ENCODE measurements at places on chromosomes 4 and X. TPM values are rescaled to one million over a fixed set of nuclear protein-coding genes. Genes with fewer than 3 reads are reported as not detected.

GSX2 gene
- not detected for total RNA-seq

DNA sequence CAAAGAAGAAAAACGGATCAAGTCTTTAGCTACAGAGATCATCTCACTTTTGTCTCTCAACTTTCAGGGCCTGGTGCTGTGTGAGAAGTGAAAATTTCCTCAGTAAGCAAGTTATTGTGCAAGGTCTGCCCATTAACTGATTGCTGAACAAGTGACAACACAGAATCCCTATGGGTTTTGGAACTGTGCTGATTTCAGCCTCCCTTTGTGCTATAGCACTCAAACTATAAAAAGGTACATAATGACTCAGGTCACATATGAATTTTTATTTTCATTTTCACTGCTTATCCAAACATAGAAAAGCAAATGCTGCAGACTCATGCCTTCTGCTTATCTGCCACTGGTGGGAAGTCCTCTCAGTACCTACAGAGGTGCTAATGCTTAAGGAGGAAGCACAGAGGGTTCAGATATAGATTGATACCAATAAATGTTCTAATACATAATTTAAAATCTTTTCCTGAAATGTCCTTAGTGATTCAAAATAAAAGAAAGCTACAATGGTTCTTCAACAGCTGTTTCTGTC is 576.2 kb upstream of the CT83 start:
- no peak for DNase-seq

GRCh38 chr4:174789657-174790056 is 39.4 kb downstream of the GLRA3 start:
- no peak for DNase-seq

DNA sequence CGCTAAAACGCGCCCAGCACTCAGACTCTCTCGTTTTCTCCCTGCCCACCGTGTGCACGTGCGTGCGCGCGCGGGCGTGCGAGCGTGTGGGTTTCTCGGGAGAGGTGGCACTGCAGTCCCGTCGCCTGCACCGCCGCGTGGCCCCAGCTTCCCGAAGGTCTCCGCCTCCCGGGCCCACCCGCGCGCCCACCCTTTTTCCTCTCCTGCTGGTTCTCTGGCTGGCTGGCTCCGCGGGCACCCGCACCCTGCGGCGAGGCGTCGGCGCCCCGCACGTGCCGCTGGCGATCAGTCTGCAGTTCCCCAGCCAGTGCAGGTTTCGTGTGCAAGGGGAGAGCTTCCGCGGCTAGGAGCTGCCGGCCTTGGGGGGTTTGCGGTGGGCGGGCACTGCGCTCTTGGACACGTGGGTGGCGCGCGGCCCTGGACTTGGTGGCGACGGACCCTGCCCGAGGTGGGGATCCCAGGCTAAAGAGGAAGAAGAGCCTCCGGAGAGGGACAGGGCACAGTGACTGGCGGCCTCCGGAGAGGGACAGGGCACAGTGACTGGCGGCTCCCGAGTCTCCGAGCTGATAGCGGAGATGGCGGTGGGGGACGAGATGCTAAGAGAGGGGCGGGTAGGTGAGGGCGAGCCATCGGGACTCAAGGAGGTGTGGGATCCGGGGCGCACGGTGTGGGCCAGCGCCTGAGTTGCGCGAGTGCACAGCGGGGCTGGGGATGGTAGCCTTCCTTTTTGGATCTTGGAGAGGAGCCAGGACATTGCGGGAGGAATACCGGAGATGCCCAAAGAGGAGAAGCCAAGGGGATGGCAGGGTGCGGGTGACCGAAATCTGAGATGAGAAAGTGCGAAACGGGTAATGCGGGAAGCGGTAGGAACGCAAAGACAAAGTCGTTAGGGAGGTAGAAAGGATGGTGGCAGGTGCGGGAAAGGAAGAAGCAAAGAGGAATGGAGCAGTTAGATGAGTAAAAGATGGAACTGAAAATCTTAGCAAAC is at the start of gene FAM184B:
TSS of gene FAM184B (minus strand) at position 322 of the 988 bp plus-strand sequence. CDS start 322 bp downstream, outside the sequence.
- DNase-seq, result no peak

DNA sequence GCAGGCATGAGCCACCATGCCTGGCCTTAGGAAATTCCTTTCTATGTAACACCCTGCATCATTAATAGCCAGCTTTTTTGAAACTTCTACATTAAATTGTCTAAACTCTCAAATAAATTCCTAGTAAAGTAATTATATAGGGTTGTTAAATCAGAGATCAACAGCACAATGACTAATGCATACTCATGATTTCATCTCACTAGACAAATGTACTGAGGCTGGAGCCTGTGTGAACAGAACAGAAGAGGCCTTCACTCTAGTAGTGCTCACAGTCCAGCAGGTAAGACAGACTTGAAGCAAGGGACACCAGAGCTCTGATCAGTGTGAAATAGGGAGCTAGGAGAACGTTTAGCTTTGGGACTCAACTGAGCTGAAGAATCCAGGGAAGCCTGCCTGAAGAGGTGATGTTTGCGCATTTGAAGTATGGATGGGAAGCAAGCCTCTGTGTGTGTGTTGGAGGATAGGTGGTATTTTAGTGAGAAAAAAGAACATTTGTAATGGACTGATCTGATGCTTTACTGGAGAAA is 3.9 kb downstream of the ZFP42 start:
- no peak for DNase-seq

GRCh38 chrX:39619182-39620009 is 478.4 kb downstream of the BCOR start:
- DNase-seq, result no peak

ADRA2C gene
- not detected for total RNA-seq

DNA sequence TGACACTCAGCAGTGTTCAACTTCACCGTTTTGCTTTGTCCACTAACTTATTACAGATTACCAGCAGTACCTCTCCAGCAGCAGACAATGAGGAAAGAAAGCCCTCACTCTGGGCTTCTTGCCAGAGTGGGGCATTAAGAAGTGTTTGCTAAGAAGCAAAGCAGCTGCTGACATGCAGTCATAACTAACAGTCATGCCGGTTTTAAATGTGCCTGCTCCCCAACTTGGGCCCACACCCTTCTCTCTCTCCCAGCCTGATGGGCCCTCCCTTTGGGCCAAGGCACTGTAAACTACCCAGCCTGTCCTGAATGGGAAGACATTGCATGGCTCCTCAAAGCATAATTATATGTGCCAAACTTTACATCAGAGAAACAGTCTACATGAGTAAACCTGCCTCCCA is 54.6 kb upstream of the HHIP start:
- no peak for DNase-seq

CFP gene
- total RNA-seq, result 44.8 TPM

MCUB gene
- total RNA-seq, result 177 TPM

GRCh38 chr4:76733068-76733771 is 164.7 kb downstream of the SOWAHB start:
- no peak for DNase-seq

DNA sequence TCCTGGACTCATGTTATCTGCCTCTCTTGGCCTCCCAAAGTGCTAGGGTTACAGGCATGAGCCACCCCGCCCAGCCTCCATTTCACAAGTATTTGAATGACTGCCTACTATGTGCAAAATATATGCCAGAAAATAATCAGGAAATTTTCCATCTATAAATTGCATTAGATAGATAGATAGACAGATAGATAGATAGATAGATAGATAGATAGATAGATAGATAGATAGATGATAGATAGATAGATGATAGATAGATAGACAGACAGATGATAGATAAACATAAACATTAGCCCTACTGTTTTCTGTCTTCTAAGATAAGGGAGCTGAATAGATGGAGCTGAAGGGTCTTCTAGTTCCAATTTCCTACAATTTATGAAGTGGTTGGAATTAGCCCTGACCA is 87.4 kb upstream of the TRIM2 start:
- no peak for DNase-seq

DNA sequence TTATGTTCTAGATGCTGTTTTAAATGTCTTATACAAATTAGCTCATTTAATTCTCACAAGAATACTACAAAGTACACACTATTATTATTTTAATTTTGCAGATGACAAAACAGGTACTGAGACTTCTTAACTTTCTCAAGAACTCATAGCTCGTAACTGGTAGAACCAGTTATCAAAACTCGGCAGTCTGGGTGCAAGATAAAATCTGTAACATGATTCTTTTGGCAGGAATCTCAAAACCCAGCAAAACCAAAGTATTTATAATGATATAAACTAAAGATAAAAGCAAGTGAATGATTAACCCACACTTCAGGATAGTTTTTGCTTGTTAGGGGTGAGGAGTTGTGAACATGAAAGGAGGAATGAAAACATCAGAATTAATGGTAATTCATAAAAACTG is 27.6 kb downstream of the CLNK start:
- no peak for DNase-seq

PPP4R3C gene
- total RNA-seq, result not detected

TMEM31 gene
- not detected for total RNA-seq

GRCh38 chr4:152038238-152038637 is 277.4 kb upstream of the GATB start:
- no peak for DNase-seq

- DNase-seq, result no peak
Observed at GRCh38 chr4:158163941-158164767, 8.7 kb downstream of the GASK1B start.

GRCh38 chr4:184471881-184472613 is 2.3 kb downstream of the IRF2 start:
- DNase-seq, result no peak

SPCS3 gene
- total RNA-seq, result 117 TPM

FRMD7 gene
- total RNA-seq, result not detected

DNA sequence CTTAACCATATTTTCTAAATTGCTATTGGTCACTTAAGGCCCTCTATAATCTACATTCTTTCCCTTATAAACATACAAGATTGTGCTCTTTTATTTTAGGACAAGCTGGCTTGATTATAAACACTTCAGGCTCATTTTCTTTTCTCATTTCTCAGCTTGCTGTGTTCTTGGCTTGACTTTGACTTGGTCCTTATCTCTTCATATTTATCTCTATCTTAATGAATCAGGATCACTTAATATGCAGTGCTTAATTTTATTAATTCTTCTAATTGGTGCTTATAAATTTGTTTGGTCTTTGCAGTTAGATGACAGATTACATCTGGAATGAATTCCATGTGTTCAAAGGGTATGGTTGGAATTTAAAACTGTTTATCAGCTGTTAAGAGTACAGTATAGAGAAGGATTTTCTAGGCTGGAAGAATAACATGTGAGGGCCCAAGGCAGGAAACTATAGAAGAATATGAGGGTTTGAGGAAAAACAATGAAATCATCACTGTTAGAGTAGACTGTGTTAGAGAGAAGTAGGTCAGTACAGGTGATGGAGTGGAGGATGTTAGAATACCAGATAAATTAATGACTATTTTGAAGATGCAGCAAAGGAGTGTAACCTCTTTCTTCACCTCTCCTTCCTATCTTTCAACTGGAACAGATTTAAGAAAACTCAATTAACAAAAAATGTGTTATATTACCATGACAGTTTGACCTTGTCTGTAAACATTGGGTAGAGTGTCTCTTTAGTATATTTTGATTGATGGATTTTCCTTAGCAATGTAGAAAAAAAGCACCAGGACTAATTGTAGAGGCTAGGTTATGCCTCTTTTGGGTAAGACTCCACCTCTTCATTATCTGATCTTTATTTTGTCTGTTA is 169.6 kb downstream of the RAPGEF2 start:
- no peak for DNase-seq

RASGEF1B gene
- total RNA-seq, result 82.5 TPM

GRCh38 chr4:185846505-185847150 is 34.6 kb upstream of the SORBS2 start:
- DNase-seq, result no peak

SPANXN5 gene
- not detected for total RNA-seq

- no peak for DNase-seq
Observed at GRCh38 chr4:179927473-179927872, 2315.7 kb upstream of the TENM3 start.

DNA sequence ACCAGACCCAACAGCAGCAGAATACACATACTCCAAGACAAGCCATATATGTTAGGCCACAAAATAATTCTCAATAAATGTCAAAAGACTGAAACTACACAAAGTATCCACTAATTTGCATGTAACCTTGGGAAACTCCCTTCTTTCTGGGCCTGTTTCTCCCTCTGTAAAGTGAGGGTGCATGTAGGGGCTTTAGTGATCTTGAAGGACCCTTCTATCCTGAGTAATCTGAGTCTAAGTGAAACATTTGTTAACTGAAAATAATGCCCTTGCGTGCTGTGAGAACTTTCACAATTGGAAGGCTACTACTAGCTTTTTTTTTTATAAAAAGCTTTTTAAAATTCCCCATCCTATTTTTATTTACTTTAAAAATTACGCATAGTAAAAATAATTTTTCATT is 125.2 kb downstream of the NEXMIF start:
- DNase-seq, result no peak

DNA sequence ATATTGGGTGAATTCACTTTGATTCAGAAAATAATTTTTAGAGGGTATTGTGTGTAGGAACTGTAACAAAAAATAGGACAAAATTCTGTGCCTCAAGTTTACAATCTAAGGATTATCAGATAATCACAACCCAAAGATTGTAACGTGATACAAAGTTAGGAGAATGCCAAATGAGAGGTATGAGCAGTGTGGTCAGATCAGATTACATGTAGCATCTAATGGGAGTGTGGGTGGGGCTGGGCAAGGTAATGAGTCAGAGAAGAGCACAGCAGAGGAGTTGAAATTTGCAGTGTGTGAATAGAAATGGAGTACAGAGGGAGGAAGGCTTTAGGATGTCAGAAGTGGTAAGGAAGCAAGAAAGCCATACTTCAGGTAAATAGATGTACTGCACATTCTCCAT is 103.4 kb upstream of the TEX13A start:
- DNase-seq, result no peak

SULT1B1 gene
- total RNA-seq, result 17.2 TPM

DNA sequence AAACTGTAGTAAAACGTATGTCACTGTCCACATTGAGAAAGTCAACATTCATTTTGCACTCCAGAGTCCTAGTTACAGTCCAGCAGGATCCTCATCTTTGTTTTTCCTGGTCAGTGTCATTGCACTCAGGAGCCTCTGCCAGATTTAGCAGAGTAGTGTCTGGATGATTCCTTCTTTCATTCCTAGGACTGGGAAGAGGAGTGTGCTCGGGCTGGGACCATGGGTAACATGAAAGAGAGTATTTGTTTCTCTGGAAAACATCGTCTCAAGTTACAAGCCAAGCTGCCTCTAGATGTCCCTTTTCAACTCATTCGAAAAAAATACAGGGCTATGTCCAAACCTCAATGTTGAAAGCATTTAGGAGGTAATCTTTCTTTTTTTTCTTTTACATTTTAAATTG is 69.9 kb upstream of the TNIP3 start:
- DNase-seq, result no peak

All from naive thymus-derived CD4-positive, alpha-beta T cell (primary cell).